ENCODE measurements at places on chromosomes 16 and 17.
A peak's percentile ranks its signal among the peaks of the same experiment; 100 is the strongest.

GRCh38 chr17:12928736-12929135 is 89.1 kb downstream of the ELAC2 start:
- DNase-seq = no peak

GRCh38 chr16:5024632-5025031 is 9.1 kb downstream of the NAGPA start:
- DNase-seq = no peak

DNA sequence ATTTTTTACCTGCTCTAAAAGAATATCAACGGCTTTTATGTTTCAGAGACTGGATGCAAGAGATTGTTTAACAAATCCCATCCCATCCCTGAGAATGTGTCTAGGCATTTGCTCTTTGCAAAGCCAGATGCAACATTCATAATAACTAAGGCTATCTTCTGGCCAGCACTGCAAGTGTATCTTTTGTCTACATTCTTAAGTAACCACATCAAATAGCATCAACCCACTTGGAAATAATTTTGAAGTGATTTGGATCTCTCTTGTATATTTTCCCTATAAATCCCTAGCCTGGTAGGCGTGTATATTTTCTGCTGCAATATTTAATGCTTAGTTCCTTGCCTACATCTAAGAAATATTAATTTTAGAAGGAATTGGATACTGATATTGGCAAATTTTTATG is 64.3 kb downstream of the PIGL start:
- no peak for DNase-seq

GRCh38 chr17:80160536-80160935 is 9.3 kb upstream of the CARD14 start:
- DNase-seq = no peak

- no peak for DNase-seq
Measured at GRCh38 chr17:76131051-76131691, 9.9 kb downstream of the FOXJ1 start.

- no peak for DNase-seq
Measured at GRCh38 chr16:80947708-80948625, 58.7 kb downstream of the CMC2 start.

DNA sequence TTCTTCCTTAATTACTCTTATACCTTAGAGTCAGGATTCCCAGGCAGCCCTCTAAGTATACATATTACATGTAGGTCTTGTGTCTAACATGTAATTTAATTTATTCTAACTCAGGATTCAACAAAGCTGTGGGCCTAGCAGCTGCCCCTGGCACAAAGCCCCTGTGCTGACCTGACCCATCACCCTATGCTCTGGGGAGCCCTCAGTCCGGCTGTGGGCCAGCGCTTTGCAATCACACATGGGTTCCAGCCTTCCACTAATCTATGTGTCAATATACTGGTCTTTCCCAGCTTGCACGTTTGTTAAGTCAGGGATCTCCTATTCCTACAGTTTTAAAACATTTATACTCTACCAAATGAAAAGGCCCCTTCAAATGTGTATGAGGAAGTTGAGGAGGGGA is 62.7 kb upstream of the SREBF1 start:
- DNase-seq = no peak

DNA sequence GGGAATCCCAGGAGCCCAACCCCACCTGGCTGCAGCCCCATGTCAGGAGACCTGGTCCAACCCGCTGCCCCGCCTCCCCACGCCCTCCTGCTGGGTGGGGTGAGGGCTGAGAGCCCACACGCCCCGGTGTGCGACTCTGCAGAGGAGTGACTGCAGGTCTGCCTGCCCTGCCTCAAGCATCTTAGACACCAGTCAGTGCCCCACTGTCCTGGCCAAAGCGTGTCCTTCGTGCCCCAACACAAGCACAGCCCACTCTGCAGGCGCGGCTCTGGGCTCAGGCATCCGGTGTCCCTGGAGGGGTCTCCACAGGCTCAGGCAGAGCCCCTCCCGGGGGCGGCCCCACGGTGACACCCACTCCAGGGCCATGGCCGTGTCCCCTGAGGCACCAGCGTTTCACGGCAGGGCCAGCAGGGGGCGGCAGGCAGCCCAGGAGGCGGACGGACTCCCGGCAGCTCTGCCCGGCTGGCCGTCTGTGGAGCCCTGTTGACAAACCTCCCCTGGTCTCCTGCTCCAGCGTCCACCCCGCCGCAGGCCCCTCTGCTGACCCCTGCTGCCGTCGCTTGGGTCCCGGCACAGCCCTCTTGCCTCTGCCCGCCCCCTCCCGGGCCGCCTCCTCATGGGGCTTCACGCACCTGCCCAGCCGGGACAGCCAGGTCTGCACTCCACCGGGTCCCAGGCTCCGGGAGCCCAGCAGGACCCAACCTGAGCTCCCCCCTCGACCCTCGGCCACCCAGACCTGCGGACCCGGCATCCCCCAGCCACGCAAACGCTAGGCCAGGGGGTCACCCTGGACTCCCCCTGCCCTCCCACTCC is 8.6 kb upstream of the UBE2I start:
- peak; percentile 84 for DNase-seq

DNA sequence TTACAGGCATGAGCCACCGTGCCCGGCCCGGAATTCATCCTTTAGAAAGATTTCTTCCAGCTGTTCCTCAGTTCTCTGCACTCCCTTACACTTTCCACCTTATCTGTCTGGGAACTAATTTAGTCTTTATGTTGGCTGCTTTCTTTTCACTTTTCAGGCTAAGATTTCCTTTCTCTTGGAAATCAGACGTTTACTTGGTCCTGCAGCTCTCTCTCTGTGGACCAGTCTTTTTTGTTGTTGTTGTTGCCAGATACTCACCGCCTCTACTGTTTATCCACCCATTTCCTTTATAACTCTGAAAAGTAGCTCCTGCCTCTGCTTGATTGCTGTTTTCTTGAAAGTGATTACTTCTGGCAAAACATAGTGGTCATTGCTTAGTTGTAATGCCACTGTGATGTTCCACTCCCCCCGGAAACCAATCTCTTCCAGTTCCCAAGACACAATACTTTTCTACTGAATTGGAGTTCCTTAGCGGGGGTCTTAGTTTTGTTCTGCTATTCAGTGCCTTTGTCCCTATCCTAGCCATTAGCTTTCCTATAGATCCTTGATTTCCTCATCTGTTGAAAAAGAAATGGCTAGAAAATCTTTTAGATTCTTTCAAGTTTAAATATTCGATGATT is 6.2 kb downstream of the NF1 start:
- no peak for DNase-seq

DNA sequence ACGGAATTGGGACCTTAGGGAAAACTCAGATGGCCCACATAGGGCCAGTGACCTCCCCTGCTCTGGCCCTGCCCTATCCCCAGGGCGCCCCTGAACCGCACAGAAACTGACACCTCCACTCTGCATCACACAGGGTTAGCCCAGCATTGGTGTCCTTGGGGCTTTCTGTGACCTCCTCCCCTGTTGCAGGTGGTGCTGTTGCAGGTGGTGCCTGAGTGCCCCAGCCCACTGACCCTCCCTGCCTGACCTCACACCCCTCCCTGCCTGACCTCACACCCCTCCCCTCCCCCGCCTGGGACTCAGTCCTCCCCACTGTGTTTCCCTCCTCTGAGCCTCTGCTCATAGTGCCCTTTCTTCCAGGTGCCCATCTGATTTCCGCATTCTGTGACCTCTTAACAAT is 21.4 kb downstream of the TNFRSF13B start:
- no peak for DNase-seq

DNA sequence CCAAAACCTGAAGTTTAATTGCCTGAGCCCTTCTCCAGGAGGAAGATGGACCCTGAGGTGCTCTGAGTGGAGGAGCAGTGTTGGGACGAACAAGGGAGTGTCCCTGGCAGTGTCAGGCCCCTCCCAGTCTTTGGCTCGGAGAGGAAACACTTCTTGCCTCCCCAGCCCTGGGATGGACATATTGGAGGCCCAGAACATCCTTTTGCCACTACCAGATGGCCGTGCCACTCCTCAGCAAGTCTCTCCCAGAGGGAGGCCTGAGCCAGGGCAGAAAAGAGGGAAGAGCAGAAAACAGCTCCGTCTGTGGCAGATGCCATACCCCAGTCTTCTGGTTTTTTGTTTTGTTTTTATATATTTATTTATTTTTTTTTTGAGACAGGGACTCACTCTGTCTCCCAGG is 91.5 kb upstream of the CRHR1 start:
- DNase-seq = no peak

DNA sequence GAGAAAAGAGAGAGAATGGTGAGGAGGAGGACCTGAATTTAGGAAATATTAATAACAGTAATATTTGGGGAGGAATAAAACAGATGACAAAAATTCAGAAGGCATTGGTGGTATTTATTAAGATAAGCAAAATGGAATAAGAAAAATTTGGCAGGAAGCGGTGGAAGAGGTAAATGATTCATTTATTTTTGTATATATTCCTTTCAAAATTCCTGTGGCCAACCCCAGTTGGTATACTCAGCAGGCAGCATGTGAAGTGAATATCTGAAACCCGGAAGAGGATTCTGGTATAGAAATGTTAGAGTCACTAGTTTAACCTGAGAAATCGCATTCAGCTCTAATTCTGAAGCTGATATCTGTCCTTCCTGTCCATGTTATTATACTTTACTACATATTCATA is 792.0 kb downstream of the KCNJ2 start:
- no peak for DNase-seq

GRCh38 chr16:72480911-72481310 is 309.0 kb upstream of the PMFBP1 start:
- DNase-seq = no peak

GRCh38 chr16:18834864-18835263 is 33.5 kb upstream of the ARL6IP1 start:
- DNase-seq = no peak

DNA sequence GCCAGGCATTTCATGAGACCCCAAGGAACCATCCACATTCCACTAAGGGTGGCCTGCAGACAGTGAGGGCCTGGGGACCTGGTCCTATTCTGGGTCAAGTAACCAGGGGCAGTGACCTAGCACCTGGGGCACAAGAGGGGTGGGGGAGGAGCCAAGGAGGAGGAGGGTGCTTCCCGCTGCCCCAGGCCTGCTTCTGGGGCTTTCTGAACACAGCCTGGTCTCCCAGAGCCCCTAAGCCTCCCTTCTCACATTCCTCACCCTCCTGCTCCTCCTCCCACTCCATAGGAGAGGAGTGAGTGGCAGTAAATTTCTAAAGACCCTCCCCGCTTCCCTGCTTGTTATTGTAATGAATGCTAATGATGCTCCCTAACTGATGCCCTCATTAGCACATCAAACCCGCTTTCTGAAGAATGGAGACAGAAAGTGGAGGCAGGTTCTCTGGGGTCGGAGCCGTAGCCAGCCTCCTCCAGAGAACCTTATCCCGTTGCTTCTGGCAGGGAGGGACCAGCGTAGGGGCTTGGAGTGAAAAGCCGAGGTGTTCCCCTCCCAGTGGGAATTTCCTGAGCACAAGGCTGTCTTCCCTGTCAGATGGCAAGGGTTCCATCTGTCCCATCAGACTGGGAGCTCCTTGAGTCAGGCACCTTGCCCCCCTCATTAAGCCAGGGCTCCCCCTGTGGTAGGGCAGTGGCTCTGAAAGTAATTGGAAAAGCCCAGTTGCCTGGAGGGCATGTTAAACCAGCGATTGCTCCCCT is 3.7 kb upstream of the SRCIN1 start:
- DNase-seq = no peak

DNA sequence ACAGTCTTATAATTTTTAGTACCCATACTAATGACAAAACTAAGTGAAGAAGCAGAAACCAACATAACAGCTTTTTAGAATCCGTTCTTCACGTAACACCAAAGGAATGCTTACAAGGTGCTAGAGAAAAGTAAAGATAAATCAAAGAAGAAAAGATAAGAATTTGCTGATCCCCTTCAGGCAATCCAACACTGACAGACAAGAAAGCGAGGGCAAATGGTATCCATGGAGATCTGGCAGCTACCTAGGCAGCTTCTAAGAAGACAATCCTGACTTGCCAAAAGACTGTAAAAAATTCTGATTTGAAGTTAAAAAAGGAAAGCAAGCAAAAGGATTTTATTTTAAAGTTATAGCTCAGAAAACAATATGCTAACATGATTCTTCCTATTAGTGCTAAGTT is 14.6 kb downstream of the BBS2 start:
- DNase-seq = no peak

GRCh38 chr17:39277110-39277509 is 51.4 kb upstream of the STAC2 start:
- DNase-seq = no peak

GRCh38 chr16:4123616-4124300 is 7.5 kb upstream of the ADCY9 start:
- no peak for DNase-seq

- DNase-seq = peak; percentile 39
Measured at GRCh38 chr17:48723423-48724250, 652 bp downstream of the PRAC2 start.

DNA sequence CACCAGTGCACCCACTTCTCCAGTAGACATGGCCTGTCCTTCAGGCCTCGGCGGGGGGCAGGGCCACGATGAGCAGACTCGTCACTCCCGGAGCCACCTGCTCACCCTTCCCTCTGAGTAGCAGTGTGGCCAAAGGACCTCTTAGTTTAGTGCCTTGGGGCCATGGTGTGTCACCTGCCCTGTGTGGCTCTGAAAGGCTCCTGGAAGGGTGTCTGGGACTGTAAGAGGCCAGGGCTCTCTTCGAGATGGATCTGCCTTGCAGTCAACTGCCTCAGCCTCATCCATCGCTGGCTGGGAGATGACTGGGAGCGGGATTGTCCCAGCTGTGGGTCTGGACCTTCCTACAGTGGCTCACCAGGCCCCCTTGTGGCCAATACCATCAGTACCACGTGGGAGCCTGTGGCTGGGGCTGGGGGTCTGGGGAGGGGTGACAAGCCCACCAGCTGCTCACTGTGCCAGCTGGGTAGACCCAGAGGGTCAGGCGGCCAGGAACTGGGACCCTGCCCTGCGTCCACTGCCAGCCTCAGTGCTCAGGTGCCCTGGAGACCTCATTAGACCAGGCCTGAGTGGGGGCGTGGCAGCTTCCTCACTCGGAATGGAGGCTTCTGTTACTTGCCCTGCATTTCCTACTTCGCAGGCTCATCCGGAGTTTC is 133.4 kb downstream of the OR1D5 start:
- DNase-seq = peak; percentile 46

GRCh38 chr17:45430738-45431530 is 1.7 kb downstream of the ARHGAP27 start:
- peak; percentile 55 for DNase-seq

DNA sequence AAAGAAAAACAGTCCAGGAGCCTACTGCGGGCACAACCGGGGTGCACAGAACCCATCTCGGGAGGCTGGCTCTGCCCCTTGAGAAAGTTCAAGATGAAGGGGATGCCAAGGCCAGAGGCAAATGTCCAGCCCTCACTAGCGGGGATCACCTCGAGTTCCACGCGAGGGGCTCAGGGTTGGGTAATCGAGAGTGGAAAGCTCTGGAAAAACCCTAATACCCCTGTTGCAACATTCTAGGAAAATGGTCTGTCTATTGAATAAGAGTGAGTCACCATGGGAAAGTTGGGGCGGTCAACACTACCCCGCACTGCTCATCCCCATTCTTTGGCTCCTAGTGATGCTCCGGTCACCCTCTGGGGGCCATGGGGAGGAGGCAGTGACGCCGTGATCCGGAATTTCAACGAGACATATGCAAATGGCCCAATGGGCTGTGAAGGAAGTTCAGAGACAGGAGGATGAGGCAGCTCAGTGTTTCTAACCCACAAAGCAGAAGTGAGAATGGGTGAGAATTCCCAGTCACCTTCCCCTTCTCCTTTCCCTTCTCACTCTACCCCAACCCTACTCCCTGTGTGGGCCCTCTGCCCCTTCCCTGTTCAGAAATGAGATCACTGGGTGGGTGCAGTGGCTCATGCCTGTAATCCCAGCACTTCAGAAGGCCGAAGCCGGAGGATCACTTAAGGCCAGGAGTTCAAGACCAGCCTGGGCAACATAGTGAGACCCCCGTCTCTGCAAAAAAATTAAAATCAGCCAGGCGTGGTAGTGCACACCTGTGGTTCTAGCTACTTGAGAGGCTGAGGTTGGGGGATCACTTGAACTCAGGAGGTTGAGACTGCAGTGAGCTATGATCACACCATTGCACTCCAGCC is 22.4 kb downstream of the SOCS3 start:
- DNase-seq = no peak

GRCh38 chr17:58412961-58413586 is 4.3 kb downstream of the RNF43 start:
- no peak for DNase-seq
